Right atrium auricular region (tissue), 2 donors: ENCODE measurements at places on chromosomes 13 and 19.

GRCh38 chr19:37907735-37908455 is 887 bp downstream of the SIPA1L3 start:
- DNase-seq: no peak

GRCh38 chr19:41821003-41821735 is 23.3 kb downstream of the LYPD4 start:
- DNase-seq: no peak

DNA sequence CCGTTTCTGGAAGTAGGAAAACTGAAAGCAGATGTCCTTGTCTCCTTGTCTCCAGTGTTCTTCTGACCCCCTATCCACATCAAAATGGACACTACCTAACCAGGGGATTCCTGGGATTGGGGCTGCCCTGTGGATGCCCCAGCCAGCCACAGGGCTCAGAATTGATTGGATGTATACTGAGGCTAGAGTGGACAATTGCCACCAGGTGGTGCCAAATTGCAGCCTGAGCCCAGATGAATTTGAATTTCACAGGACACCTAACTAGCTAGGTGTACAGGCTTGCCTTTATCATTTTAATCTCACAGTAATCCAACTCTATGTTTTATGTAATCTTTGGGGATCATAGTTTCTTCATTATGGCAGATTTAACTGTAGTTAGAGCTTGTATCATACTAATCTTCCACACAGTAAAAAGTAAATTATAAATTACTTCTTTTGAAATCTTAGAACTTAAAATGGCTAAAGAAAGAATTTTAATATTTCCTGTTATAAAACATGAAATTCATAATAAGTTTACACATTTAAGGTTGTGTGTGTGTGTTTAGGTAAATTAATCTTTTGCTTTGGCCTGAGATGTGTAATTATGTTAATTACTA is 58.0 kb downstream of the PIBF1 start:
- no peak for DNase-seq

DNA sequence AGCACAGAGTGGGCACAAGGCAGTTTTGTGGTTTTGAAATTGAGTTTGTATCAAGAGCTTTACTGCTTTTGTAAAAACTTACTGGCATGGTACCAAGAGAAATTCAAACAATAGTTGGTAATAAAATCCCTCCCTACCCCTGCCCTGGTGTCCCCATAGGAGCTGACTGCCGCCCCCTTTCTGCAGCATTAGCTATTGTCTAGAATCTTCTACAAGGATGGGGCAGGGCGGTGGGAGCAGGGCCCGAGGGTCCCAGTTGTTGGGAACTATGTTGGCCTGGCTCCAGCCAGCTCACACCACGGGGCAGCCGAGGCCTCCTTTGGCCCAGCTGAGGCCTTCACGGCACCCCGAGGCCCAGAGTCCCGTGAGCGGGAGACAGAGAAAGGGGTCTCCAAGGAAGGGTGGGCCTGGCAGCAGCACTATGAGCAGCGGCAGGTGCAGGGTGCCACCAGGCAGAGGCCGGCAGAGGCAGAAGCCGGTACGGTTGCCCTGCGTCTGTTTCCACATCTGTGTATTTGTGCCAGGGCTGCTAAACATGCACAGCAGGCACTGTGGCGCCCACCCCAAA is 57.9 kb downstream of the KDM4B start:
- no peak for DNase-seq

DNA sequence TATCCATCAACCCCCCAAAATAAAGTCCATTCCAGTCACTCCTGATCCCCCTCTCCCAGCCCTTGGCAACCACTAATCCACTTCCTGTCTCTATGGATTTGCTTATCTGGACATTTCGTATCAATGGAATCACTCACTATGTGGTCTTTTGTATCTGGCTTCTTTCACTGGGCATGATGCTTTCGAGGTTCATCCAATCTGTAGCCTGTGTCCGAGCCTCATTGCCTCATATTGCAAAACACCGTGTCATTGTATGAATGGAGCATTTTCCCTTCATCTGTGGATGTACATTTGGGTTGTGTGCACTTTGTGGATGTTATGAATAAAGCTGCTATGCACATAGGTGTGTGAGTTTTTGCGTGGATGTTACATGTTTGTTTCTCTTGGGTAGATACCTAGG is 1.4 kb upstream of the FZR1 start:
- no peak for DNase-seq

DNA sequence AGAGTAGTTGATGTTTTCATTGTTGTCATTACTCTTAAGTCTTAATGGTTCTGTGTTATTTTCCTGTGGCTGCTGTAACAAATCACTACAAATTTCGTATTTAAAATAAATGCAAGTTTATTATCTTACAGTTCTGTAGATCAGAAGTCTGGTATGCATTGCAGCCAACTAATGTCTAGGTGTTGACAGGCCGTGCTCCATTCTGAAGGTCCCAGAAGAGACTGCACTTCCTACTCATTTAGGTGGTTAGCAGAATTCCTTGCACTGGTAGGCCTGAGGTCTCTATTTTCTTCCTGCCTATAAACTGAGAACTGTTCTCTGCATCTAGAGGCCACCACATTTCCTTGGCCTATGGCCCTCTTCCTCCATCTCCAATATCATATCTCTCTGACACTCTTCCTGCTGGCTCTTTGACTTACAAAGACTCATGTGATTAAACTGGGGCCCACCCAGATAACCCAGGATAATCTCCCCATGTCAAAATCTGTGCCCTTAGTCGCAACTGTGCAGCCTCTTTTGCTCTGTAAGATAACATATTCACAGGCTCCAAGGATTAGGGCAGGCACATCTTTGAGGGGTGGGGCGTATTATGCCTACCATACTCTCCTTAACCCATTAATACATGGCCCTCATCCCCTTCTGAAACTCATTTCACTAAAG is 468.4 kb downstream of the FOXO1 start:
- no peak for DNase-seq

GRCh38 chr13:75666646-75667351 is 30.7 kb downstream of the LMO7 start:
- no peak for DNase-seq

DNA sequence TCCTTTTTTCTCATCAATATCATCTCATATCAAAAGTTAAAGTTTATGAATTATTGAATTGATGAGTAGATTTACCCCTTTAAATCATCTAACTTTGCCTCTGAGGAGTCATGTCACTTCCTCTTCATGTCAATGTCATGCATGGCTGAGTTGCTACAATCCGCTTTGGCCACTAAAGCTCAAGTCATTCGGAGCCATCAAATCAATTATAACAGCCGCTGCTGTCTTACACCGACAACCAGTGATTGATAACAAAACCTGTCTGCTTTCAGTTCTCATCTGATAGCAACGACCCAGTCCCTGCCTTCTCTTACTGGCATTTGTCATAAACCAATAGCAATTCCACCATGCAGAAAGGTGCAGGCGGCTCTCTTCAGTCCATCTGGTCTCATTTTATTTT is 429.3 kb downstream of the DIAPH3 start:
- DNase-seq: no peak

DNA sequence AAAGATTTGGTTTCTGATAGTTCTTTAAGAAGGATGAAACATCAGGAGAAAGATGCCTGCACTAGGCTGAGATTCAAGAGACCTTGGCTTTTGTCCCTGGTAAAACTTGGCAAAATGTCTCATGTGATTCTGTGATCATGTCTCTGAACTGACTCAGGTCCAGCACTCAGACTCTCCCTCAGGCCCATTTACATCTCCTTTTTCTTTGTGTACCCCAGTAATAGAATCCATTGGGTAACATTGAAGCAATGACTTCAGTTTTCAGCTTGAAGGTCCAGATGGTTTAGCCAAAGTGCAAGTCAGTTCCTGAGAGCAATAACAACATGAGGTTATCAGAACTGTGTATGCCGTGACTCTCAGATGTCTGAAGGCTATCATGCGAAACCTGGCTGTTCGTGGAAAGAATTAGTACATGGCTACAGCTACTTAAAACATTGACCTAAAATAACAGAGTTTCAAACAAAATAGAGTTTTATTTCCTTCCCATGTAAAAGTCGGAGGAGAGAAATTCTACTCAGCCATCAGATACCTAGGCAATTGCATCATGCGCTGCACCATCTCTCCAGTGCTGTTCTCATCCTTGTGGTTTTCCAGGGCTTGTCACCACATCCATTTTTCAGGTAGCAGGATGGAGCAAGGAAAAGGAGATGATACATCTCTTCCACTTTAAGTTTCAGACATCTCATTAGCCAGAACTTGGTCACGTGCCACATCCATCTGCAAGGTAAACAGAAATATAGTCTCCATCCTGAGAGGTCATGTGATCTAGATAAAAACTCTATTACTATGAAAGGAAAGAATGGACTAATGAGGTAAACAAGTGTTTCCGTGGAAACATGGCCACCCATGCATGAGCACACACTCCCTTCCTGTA is 117.3 kb downstream of the POSTN start:
- DNase-seq: no peak

DNA sequence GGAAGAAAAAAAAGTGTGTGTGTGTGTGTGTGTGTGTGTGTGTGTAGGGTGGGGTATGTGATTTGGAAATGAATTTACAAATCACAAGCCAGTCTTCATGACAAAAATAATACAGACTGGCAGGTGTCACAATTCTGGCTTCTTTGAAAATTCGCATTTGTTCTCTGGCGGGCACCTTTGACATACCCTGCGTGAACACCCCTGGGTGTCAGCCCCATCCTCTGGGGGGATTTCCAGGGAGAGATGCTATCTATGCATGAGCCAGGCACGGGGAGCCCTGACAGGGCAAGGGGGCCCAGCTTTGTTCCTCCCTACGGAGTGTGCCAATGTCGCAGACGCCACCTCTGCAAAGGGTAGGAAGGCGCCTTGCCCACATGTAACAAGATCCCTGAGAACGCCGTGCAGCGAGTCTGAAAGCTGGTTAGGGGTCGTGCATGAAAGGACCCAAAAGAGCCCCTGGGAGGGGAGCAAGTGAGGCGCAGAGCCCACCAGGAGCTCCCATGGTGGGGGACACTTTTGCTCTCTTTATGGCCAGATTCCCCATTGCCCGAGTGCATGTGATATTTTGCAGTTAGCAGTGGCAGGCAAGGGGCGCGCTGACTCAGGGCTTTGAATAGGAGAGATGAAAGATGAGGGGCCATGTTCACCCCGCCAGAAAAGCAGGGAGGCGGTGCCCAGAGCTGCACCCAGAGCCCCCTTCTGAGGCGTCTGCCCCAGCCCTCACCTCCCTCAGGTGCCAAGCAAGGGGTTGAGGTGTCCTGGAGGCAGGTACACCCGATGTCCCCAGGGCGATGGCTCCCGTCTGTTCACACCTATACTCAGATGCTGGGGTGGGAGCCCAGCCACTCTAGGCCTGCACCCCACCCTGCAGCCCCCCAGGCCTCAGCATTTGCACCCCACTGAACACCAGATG is 45.3 kb downstream of the KLF2 start:
- no peak for DNase-seq

GRCh38 chr19:47028195-47028601 is 8.6 kb downstream of the NPAS1 start:
- DNase-seq: no peak

DNA sequence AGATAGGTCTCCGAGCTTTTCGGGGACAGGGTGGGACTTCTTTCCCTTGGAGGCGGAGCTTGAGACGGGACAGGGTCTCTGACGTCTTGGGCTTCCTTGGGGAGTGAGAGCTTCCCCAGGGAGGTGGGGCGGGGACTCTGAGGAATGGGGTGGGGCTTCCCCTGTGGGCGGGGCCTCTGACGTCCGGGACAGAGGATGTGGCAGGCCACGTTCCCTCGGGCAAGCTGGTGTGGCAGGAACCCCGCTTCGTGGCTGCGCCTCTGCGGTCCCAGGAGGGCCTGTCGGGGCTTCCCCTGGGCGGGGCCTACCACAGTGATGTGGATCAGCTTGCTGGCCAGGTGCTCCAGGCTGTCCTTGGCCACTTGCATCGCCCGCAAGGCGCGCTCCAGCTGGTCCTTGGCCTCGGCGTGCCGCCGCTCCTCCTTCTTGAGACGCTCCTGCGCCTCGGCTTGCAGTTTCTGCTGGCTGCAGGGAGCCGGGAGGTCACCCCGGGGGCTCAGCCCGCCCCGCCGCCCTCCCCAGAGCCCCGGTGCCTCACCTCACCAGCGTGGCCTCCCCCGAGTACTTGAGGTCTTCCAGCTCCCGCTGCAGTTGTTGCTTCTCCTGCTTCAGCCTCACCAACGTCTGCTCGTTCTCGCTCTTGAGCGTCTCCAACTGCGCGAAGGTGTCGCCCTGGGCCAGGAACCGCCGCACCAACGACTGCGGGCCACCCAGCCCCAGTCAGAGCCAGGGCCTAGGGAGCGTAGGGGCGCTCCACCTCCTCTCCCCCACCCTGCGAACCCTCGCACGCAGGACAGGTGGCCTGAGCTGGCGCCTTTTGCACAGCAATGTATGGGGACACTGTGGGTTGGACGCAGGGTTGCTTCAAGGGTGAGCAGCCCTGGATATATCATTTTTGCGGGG is 3.3 kb upstream of the RGL3 start:
- DNase-seq: peak; percentile 93

GRCh38 chr13:74061926-74062595 is 72.1 kb downstream of the KLF12 start:
- no peak for DNase-seq
